ENCODE measurements at places on chromosomes 3 and 15. TPM values are rescaled to one million over a fixed set of nuclear protein-coding genes. Genes with fewer than 3 reads are reported as not detected.

DNA sequence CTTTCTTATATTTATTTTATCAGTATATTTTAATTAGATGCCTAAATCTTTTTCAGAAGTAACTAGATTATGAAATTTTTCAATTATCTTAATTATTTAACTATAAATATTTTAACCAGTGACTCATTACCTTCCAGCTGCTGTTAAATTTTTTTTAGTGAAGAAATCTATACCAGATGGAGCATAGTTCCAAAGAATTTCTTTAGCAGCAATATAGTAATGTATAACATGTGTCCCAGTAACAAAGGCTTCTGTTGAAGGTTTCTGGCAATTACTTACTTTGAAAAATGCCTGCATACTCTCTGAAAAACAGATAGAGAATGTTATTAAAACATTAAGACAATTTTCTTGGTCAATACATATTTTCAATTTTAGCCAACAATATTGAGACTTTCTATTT lies 45.1 kb upstream of the CP start:
- no peak for DNase-seq

GRCh38 chr15:58805095-58805494 lies 34.0 kb downstream of the MINDY2 start:
- no peak for DNase-seq

- DNase-seq: no peak
These were observed 353.8 kb downstream of the FGF12 start for GRCh38 chr3:192373586-192373985.

GRCh38 chr3:4740397-4741105 lies 238.7 kb upstream of the BHLHE40 start:
- DNase-seq: no peak

GRCh38 chr3:72265256-72266015 lies 480.5 kb upstream of the PROK2 start:
- no peak for DNase-seq

DNA sequence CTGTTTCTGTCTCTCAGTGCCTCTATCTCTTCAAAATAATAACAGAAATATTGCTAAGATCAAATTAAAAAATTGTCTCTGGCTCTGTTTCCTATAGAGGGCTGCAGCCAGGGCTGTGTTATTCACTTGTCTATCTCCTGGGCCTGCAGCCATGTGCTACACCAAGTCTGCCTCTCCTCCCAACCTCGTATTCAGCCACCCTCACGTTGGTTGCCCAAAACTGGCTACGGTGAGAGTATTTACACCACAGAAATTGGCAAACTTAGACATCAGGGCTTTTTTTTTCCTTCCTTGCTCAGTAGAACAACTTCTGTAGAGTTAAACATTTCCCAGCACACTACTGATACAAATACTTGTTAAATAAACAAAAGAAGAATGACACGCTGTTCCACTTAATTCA lies 320.9 kb upstream of the ICE2 start:
- DNase-seq: no peak

GRCh38 chr15:89067751-89068150 lies 20.5 kb upstream of the ABHD2 start:
- no peak for DNase-seq

CASR gene
- polyA plus RNA-seq: 24.9 TPM
